ENCODE measurements at places on chromosomes 7 and 10.

GRCh38 chr7:37109843-37110242 lies 338.8 kb downstream of the ELMO1 start:
- DNase-seq = no peak

GRCh38 chr7:87188930-87189329 lies 30.6 kb downstream of the TMEM243 start:
- DNase-seq = no peak

DNA sequence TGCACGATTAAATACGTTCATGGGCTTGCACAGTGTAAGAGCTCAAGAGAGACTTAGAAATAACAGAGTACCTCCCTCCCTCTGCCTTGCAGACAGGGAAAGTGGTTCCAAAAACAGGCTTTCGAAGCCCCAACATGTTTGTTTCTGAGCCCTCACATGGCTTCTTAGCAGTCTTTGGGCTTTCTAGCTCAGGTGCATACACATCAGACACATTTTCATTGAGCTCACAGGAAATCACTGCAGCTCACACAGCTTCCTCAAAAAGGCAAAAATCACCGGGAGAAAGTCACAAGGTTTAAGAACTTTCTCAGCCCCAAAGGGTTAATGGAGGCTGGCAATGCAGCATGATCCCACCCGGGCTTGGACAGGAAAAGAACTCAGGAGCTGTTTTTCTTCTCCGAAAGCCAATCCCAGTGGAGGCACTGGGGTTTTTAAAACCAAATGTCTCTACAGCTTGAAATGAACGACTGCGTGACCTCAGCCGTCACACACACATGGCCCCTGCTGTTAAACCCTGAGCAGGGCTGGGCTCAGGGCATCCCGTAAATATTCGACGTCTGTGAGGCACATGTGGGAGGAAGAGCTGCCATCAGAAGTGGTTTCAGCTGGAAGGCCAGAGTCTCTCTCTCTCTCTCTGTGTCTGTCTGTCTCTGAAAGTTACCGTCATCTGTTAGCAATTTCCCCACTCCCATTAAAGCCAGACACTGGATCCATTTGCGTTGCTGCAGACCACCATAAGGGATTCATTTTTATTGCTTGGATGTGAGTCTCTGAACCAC lies 69.7 kb downstream of the CALML3 start:
- DNase-seq = no peak

- DNase-seq = no peak
Measured at GRCh38 chr7:149292462-149292823, 30.4 kb downstream of the ZNF783 start.

- DNase-seq = no peak
Measured at GRCh38 chr7:70640266-70640833, 491.6 kb upstream of the GALNT17 start.

DNA sequence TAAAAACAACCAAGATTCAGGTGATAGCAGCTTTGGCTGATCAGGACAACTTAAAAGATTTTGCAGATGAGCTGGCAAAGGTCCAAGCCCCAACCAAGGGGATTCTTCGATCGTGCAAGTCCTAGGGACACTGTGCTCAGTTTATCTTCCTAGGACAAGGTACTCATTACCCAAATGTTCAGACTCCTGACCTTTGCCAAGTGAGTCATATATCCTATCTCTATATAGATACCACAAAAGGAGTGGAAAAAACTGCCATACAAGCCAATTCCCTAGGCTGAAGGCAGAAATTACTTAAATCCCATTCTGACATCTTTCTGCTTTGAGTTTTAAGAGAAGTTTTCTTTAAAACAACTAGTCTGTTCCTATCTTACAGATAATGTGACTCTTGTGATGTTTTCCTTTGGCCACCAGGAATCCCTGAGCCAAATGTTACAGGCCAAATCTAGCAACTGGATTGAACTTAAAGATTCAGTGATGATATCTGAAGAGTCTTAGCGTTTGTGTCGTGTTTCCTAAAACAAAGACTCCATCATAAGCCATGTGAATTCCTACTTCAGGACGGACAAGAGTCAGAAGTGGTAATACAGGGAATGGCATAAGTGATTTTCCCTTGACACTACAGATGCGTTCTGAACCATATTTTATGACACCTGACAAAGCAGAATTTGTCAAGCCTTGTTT lies 142.6 kb upstream of the ASAH2 start:
- no peak for DNase-seq

GRCh38 chr7:150969475-150969874 lies 8.6 kb downstream of the KCNH2 start:
- DNase-seq = no peak

DNA sequence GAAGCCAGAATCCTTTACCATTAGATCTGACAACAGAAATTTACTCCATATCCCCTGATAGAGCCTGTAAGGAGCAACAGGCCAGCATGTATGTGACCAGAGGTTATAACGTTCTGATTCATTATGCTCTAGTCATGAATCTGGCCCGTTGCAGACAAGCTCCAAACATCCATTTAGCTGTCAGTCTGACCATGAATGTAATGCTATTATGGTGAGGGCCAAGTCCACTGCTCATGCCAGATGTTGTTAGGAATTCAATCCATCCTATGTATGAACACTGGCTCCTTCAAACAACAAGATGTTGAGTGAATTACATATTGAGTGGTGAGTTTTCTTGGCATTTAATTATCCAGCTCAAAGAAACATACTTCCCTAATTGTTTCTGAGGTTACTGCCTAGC lies 610.1 kb upstream of the ANKRD30A start:
- no peak for DNase-seq

GRCh38 chr10:3570131-3570729 lies 214.8 kb downstream of the KLF6 start:
- DNase-seq = no peak

DNA sequence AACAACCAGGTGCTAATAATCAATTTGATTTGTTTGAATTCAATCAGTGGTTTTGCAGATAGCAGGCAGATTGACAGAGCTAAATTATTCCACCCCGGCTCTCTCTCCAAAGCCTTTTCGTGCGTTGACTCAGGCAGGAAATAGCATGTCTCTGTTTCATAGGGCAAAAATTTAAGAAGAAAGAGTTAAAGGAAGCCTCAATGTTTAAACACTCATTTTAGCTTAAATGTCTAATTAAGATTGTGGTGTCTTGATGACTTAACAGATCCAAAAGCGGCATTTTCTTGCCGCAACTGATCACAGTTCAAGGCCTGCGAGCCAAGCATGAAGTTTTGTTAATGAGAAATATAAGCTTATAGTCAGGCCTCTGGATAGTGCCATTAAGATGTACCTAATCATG lies 1051.1 kb upstream of the AUTS2 start:
- no peak for DNase-seq

DNA sequence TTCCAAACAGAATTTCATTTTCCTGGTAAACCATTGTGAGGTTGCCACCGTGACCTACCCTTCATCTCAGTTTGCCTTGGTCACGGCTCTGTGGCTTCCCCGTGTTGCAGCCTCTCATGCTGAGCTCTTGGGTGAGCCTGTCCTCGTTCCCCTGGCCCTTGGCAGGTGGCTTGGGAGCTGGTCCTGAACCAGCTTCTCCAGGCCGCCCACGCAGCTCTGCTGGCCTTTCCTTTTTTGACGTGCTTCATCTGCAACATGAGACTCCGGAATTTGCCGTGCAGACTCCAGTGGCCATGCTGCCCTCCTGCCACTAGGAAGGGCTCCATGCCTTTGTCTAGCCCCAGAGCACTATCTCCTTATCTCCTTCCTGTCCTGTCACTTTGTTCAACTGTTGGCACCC lies 93.0 kb upstream of the NPS start:
- DNase-seq = no peak

DNA sequence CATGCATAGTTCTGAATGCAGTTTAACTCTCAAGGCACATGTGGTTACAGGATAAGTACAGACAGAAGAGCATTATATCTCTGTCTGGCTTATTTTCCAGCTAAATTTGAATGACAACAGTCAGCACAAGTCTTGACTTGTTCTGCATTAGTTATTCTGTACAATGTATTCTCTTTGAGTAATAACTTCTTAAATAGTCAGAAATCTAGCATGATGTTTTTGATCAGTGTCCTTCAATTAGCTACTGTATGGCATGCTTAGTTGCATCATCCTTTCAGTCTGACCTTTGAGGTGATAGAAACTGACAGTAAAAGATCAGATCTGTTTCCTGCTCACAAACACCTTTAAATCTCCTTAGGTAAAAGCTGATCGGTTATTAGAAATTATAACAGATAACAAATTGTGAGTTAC lies 118.1 kb downstream of the ARL4A start:
- no peak for DNase-seq

DNA sequence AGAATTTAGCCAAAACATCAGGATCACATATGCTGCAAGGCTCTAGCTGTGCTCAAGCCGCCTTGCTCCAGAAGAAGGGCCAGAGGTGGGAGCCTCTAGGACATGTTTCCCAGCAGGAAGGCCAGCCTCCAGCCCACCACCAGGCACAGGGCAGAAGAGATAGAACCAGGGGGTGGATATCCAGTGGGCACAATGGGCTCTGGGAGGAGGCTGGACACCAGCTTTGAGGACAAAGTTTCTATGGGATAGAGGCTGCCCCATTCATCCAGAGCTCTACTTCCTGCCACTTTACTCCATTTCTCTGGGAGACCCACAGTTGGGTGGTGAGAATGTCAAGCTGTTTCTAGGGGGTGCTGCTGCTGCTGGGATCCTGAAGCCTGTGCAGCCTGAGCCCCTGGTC lies 77.1 kb downstream of the ARHGAP22 start:
- no peak for DNase-seq

- DNase-seq = no peak
Measured at GRCh38 chr10:132477398-132478340, 59.9 kb upstream of the INPP5A start.

DNA sequence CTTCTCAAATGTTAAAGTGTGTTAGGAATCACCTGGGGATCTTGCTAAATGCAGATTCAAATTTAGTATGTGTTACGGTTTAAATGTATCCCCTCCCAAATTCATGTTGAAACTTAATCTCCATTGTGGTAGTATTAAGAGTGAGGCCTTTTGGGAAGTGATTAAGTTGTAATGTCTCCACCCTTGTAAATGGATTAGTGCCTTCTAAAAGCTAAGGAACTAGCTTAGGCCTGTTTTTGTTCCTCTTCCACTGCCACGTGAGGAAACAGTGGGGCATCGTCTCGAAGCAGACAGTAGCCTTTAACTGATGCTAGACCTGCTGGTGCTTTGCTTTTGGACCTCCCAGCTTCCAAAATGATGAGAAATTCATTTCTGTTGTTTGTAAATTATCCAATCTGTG lies 52.3 kb upstream of the SEMA3D start:
- DNase-seq = no peak

DNA sequence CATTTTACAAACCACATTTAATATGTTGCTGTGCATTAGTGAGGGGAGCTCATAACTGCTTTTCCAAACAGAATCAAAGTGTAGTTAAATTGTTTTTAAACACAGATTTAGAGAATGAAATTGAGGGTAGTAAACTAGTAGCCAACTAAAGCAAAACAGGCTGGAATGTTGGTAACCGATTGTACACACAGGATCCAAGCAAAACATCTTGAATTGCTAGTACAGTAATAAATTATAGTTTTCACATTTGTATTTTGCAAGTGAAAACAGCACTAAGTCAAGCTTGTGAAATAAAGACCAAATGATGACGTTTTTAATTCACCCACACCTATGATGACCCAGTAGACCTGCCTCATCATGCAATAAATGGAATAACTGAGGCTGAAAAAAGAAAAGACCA lies 198.3 kb downstream of the HDAC9 start:
- DNase-seq = no peak

DNA sequence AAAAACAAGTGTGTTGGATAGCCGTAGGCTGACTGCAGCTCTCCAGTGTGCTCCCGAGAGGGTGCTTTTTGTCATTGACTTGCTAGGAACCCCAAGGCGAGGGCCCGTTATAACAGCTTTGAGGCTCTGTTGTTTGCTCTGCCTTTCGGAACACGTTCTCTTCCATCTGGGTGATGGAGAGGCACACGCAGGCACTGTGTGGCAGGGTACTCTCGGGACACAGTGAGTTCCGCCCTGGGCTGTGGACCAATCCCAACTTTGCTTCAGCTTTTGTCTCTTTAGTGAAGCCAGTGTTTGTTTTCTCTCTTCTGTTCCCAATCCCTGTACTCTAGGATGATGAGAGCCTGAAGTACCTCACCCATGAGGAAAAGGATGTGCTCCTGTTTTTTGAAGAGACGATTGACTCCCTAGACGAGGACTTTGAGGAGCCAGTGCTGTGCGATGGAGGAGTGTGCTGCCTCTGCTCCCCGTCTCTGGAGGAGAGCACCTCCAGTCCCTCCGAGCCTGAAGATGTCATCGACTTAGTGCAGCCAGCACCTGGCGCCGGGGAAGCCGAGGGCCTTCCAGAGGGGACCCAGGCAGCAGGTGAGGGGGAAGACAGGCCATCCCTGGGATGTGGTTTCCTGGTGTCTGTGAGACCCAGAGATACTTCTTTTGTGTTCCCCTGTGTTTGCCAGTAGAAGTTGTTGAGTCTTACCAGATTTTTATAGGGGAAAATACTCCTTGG lies 43.2 kb downstream of the PROSER2 start:
- no peak for DNase-seq

GRCh38 chr7:388961-389701 lies 99.2 kb downstream of the FOXL3 start:
- no peak for DNase-seq

DNA sequence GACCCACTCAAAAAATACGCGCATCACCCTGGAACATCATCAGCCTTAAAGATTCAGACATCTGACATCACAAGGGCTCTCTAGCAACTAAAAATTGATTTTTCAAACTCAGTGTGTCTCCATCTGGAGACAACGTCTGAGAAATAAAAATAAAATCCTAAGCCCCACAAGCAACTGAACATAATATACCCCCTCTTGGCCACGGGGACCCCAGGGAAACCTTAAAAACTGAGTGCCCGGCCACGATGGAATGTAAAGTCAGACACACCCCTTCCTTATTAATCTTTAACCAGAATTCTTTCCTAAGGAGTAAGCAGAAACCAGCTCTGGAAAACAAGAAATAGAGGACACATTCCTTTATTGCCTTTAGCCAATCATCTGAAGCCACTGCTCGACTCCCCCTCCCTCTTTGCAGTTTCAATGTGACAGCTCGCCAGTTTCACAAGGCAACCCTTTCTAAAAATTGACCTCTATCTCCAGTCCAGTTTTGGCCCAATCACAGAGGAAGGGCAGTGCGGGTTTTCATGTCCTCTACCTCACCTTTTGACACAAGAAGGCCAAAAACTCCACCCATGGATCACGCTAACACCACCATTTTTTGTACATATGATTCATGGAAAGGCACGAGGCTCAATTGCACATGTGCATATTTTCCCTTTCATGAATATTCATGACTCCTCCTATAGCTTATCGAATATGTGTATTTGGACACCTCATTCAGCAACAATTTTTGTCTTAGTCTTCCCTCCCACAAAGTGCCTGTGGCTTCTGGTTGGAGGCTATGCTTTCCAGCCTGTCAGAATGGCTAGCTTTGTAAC lies 24.2 kb downstream of the IFIT3 start:
- no peak for DNase-seq

DNA sequence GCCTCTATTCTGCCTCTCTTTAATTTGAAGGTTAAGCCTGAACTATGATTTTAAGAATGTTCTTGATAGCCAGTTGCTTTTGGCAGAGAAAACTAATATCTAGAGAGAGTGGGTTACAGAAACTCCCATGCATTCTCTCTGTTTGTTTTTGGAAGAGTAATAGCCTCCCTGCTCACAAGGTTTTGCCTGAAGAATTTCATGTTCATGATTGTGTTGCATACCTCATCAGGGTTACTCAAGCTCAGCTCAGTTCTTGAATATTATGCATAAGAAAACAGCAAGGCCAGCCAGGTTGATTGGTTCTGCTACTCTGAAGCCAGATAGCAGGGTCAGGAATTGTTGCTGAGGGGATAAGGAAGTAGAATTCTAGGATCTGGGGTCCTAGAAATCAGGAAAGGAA lies 137.4 kb downstream of the MDFIC start:
- no peak for DNase-seq

- DNase-seq = no peak
Measured at GRCh38 chr7:112212571-112212970, 6.1 kb downstream of the ZNF277 start.

Measured in T-helper 9 cell (primary cell).